Cortex of kidney (tissue), 1 donor: ENCODE measurements at places on chromosomes 1 and 21.

GRCh38 chr1:99490031-99490430 is 155.9 kb upstream of the PALMD start:
- DNase-seq: no peak

DNA sequence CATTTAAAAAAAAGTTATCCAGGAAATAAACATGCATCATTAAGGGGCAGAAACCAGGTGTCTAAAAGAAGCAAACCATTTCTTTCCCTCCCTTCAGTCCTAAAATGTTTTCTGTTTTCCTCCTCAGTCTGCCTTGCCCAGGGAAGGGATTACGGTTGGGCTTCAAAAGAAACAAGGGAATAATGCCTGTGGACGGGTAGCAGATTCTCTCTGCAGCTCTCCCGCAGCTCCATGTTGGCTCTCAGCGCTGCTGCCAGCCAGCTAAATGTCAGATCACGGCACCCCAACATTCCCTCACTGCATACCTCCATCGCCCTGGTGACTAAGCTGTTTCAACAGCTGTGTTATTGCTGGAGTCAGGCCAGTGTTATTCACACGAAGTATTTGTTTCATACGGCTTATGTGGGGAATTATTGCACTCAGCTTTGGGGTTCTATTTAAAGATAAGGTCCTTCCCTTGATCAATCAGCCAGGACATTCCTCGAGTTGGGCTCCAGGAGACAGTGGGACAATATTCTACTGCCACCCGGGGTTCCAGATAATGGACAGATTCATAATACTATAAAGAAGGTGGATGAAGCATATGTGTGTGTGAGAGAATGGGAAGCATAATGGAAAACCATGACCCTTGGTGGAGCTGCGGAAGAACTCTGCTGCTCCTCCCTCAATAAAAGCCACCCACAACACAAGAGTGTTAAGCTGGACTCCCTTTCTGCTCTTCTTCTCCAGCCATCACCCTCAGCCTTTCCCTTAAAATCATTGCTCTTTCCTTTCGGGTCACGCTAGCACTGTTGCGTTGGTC is 58.2 kb downstream of the WLS start:
- DNase-seq: no peak

- no peak for DNase-seq
Observed at GRCh38 chr1:228753786-228754360, 18.6 kb downstream of the RHOU start.

GRCh38 chr21:39503123-39503762 is 51.5 kb downstream of the SH3BGR start:
- DNase-seq: no peak

DNA sequence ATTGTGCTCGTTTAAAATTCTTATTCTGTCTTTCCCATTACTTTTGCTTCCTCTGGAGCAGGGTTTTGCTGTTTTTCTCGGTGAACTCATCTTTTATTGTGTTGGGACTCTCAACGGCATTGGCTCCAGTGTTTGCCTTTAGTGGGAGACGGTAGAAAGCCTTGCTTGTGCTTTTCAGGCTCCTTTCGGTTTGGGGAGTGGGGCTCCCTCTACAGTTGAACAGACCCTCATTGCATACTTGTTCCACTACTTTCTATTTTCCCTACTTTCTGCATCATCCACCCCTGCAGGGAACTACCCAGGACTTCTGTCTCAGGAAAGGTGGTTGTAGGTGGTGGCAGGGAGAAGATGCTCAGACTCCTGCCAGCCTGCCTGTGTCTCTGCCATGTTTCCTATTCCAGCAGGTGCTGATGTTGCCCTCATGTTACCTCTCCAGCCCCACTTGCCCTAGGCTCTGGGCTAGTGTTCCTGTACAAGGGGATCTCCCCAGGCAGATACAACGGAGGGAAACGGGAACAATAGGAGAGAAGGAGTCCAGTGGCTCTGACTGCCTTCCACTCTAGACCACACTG is 68.5 kb upstream of the ZBTB18 start:
- DNase-seq: no peak
